ENCODE measurements at places on chromosomes 3 and 15.

DNA sequence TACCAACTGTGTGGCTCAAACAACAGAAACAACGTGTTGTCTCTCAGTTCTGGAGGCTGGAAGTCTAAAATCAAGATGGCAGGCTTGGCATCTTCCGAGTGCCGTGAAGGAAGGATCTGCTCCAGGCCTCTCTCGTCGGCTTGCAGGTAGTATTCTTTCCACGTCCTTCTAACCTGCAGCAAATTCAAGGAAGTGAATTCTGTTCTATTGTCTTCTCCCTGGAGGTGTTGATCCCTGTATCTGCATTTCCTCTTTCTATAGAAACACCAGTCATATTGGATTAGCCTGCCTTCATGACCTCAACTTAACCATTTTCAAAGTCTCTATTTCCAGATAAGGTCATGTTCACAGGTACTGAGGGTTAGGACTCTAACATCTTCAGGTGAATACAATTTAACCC, 512.1 kb downstream of the GABRG3 start:
- no peak for DNase-seq

- no peak for DNase-seq
These were observed 70.5 kb downstream of the KLHL25 start for GRCh38 chr15:85723960-85724945.

DNA sequence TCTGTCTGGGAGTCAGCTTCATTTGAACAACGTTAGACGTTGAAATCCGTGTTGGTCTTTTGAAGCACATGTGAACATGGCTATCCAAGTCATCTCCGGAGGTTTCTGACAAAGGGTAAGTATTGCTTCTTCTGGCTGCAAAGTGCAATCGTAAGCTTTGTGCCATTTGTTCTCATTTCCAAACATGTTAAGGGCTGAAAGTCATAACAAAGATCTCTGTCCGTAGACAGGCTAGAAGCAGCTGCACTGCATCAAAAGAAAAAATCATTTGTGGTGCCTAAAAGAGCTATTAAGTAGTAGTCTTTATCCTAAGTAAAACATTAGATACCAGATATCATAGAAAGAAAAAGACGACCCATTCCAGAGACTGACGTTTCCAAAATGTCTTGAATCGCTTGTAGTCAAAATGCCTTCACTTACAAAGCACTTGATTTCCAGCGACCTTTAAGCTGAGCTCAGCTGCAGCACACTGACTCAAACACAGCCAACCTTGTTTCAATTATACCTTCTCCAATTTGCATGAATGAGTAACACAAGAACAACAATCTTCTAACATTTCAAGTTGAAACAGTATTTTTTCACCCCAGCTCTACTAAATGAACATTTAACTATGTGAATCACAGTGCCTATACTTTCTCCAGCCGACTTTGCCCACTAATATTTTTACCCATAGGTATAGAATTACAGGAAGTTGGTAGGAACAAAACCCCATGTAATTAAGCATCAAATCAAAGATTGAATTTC, 76.6 kb downstream of the NEDD4 start:
- DNase-seq: no peak

GRCh38 chr3:181881749-181882148, 170.0 kb downstream of the SOX2 start:
- DNase-seq: no peak

GRCh38 chr15:89747708-89748682, 3.1 kb downstream of the MESP1 start:
- DNase-seq: no peak

DNA sequence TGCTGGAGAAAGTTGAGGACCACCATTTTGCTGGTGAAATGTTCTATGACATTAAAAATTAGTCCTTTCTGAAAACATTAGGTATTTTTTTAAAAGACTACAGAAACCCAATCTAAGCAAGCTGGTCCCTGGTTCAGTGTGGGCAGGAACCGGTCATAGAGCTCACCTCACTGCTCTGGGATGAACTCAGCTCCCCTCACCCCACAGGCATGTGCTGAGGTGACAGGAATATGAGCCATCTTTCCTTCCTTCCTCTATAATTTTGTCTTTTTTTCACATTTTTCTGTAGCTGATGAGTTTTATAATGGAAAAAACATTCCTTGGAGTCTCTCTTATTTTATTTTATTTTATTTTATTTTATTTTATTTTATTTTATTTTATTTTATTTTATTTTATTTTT, 8.2 kb upstream of the LRRC15 start:
- no peak for DNase-seq

- peak; percentile 54 for DNase-seq
These were observed 20.9 kb upstream of the SSUH2 start for GRCh38 chr3:8665407-8665896.

GRCh38 chr3:195932418-195933043, 24.2 kb upstream of the TNK2 start:
- DNase-seq: no peak

- no peak for DNase-seq
These were observed 58.4 kb downstream of the IGF2BP2 start for GRCh38 chr3:185766329-185767001.

GRCh38 chr15:90957031-90957790, 2.5 kb downstream of the RCCD1 start:
- DNase-seq: no peak

- DNase-seq: no peak
These were observed 40.2 kb upstream of the ZBTB20 start for GRCh38 chr3:115187149-115187757.

DNA sequence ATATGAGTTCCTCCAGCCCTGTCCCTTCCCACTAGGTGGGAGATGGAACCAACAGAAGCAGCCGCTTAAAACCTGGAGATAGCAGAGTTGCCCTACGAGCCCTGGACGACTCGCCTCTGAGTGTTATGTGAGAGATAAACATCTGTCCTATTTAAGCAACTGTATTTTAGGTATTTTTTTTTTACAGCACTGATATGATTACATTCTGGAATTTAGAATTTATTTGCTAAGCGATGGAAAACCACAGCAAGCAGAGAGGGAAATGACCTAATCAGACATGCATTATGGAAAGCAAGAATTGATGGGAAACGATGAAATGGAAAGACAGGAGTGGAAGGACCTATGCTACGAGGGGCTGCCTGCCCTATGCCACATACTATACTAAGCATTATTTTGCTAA, 379.0 kb upstream of the IL12A start:
- DNase-seq: no peak
